ENCODE measurements at places on chromosomes 7 and 10.
A peak's percentile ranks its signal among the peaks of the same experiment; 100 is the strongest.

DNA sequence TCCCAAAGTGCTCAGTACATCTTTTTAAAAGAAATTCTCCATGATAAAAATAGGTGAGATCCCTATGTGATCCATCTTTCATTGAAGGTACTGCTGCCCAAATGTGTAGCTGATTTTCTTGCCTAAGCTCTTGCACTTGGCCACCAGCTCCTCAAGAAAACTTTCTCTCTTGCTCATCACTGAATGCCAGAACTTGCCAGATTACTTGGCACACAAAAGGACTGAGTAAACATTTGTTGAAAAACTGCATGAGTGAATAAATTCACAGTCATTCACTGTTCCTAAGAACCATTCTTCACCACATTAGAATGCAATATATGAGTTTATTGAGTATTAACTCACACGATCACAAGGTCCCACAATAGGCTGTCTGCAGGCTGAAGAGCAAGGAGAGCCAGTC, 99.9 kb downstream of the TRIL start:
- peak; percentile 73 for DNase-seq

DNA sequence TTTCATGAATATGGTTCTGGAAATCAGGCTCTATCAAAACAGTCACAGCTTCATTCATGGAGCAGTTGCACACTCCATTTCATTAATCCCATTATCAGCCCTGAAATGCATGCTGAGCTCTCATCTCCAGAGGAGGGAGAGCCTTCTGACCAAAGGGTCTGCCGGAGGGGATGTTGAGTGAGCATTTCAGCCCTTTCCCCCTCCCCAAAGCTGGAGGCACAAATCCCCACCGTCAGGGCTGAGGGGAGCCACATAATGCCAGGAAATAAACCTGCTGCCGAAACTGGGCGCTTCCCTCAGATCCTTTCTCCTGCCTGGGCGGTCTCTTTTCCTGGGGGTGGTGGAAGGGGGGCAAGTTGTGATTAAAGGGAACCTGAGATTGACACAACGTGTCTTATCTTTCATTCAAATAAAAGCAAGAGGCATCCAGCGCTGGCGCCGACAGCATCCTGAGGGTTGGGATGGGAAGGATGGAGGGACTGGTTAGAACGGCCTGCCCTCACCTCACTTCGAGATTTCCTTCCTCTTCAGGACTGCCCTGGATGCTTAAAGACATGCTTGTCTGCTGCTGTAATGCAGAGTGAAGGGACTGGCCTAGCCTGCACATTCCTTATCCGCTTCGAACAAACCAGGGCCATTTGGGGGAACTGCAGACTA, 71.6 kb downstream of the TLL2 start:
- no peak for DNase-seq

GRCh38 chr7:12119620-12120303, 91.3 kb upstream of the TMEM106B start:
- no peak for DNase-seq

- peak; percentile 72 for DNase-seq
Observed at GRCh38 chr10:34723750-34724149, 91.3 kb downstream of the PARD3 start.

GRCh38 chr10:121668314-121669027, 70.2 kb upstream of the FGFR2 start:
- DNase-seq, result peak; percentile 32

GRCh38 chr7:147044941-147045340, 928.3 kb downstream of the CNTNAP2 start:
- DNase-seq, result no peak

GRCh38 chr7:92997152-92997551, 120.6 kb downstream of the SAMD9 start:
- no peak for DNase-seq

DNA sequence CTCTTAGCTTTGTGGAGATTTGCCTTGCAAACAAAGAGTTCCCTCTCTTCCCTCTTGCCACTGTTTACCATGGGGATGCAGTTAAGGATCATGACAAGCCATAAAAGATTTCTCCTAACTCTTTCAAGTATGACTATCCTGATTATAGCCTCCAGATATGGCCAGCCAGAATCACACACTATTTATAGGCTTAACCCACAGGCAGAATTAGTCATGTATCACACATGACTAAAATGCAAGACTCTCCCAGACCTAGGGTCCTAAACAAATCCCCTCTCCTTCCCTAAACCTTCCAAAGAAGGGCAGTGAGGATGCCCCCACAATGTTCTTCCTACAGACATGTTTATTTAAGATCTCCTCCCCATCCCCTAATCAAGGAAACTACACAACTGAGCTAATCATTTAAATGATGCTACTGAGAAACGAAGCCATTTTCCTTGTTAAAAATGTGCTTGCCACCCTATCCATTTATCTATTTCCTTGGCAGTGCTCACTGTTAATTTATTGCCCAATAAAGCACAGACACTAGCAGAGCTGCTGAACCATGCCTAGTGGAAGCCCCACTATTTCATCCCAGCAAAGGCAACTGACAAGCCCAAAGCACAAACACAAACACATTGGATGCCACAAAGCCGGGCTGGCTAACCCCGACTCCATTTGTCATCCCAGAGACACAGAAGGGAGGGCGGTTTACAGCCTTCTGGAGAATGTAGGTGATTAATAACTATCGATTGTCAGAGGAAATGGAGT, 363.4 kb downstream of the KCNMA1 start:
- peak; percentile 82 for DNase-seq

DNA sequence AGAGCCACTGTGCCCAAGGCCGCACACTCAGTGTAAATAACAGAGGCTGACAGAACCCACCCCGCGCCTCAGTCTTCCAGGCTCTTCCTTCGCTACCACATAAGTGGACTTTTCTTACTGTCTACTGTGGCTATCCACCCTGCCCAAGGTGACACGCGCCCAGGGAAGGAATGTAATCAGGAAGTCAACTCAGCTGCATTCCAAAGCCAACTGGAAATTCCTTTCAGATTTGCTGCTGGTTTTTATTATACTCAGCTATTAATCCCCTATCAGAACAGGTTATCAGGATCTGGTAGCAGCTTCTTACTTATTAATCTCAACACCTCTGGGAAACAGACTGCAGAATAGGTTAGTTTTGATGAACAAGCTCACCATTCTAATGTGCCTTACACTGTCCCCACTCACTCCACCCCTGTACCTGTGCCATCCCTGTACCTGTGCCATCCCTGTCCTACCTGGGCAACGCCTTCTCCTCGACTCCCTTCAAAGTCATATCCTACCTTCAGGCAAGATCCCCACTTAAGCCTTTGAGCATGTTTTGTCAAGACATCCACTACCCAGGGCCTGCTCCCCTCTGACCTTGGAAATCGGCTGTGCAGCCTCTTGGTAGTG, 90.7 kb downstream of the NHLRC2 start:
- DNase-seq, result peak; percentile 85

GRCh38 chr10:28975891-28976531, 298.7 kb downstream of the BAMBI start:
- peak; percentile 56 for DNase-seq

DNA sequence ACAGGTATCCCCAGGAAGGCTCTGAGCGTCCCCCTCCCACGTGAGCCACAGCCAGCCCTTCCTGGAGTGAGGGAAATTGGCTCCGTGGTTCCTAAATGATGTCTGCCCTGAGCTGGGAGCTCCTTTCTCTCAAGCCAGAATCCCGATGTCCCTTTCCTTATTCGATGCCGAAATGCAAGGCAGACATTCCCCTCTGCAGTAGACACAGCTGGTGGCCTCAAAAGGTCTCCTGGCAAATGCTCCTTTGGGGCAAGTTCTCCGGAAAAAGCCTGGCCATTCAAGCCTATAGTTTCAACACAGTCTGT, 98.9 kb downstream of the HIP1 start:
- DNase-seq, result no peak

- DNase-seq, result peak; percentile 31
Observed at GRCh38 chr10:48885376-48885775, 54.3 kb downstream of the LRRC18 start.

DNA sequence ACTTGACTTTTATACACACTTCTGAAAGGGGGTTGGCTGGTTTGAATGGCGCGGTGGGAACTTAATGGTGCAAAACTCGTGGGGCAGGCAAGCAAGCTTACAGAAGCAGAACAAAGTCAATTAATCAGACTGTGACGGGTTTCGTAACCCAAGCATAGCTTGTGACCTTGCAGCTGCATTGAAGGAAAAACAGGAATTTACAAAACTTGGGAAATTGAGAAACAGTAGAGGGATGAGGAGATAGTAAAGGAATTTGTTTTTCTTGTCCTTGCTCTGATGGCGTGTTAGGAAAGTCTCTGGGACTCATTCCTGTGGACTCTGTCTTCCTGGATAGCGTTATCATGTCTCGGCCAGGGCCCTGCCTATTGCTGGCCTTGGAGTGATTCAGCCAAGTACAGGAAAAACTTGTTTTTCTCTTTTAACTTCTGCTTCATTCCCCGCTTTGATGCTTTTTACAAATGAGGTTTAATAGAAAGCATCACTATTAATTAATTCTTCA, 220.0 kb upstream of the KCND2 start:
- DNase-seq, result peak; percentile 94

DNA sequence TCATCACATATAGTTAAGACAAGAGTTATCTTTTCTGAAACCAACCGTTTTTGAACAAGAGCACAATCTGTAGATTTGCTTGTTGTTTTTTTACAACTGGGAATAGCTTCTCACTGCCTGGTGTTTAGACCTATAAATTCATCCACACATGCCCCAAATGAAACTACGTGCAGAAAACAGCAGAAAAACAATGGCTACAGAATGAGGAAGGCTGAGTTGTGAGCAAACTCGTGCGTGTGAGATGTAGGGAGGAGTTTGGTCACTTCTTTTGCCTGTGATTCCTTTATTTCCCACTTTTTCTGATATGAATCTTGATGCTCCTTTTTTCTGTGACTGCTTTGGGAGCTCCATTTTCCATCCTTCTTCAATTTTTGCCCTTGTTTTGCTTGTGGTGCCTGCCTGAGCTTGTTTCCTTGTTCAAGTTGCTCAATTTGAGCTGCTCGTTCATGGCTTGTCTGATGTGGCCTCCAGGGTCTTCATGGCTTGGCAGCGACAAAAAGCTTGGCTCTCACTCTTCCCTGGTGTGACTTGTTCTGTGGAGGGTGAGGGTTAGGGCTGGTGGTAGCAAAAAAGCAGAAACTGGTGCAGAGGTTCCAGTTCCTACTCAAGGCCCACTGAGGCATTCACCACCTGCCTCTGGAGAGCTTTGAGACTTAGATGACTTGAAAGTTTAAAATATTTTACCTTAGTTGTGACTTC, 76.9 kb downstream of the ZNF365 start:
- no peak for DNase-seq

DNA sequence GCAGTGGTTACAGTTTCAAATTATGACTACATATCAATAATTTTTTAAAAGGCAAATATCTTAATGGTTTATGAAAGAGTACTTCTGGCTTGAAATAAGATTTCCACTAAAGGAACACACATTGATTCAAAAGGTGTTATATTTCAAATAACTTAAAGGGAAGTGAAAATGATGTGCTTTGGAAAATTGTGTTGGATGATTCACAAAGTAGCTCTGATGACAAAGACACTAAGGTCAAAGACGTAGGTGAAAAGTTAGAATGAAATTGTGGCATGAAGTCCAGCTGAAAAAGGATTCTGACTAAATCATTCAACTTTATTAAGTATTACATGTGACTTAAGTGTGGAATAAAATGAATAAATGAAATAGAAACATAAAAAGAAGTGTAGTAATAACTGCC, 20.8 kb upstream of the OR2A5 start:
- no peak for DNase-seq

DNA sequence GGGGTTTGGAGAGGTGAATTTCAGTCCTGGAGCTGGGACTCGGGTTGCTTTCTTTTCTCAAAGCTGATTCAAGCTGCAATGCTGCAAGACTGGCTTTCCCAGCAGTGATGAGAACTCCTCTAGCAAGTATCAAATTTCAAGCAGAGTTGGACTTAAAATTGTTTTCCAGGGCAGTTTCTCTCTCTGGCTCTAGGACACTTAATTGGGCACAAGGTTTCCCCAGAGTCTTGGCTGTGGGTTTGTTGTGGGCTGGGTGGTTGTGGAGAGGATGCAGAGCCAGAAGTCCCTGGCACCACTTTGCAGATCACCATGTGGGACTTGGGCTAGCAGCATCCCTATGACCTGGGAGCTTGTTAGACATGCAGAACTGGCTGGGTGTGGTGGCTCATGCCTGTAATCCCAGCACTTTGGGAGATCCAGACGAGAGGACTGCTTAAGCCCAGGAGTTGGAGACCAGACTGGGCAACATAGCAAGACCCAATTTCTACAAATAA, 16.8 kb downstream of the AKR1B15 start:
- DNase-seq, result no peak

DNA sequence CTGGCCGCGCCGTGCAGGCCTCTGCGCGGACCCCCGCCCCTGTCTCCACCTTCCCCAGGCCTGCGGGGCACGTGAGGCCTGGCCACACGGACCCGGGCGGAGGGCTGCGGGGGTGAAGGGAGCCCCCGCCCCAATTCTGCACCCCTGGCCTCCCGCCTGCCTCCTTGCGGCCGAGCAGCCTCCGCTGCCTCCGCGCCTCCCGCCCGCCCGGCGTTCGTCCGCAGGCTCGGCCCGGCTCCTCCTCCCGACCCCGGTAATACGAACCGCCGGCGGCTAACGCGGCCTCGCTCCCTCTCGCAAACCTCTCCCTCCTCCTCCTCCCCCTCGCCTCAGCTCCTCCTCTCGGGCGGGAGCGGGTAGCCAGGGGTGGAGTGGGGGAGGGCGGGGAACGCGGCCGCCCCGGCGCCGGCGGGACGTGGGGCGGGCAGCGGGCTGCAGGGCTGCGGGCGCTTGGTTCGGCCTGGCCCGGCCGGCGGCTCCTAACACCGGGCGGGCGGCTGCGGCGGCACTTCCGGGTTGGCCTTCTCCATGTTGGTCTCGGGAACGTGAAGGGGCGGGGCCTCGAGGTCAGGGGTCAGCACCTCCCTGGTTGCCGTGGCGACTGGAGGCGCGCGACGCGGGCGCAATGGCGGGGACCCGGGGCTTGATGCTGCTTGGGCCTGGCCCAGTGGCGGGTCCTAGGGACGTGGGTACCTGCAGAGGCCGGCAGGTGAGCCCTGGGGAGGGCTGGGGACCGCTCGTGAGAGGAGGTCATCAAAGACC, at the start of gene RAB11FIP2:
TSS of gene RAB11FIP2 (minus strand) at position 547 of the 762 bp plus-strand sequence. CDS start 778 bp downstream, outside the sequence.
- peak; percentile 94 for DNase-seq

DNA sequence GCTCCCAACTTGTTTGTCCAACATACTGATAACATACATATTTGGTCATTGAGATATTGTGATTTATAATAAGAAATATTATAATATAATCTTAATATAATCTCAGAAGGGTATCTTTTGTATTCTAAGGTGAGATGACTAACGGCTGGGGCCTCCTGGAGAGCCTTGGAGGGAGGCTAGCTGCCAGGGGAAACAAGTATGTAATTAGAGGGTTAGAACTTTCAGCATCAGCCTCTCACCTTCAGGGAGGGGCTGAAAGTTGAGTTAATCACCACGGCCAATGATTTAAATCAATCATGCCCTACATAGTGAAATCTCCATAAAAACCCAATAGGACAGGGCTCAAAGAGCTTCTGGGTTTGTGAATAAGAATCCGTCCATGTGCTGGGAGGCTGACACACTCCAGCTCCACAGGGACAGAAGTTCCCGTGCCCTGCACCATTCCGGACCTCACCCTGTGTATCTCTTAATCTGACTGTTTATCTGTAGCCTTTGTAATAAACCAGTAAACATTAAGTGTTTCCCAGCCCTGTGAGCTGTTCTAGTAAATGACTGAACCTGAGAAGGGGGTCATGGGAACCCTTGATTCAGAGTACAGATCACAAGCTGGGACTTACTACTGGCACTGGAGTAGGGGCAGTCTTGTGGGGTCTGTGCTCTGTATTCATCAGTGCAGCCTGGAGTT, 86.3 kb upstream of the STEAP1B start:
- DNase-seq, result peak; percentile 58

Measured in kidney tubule cell (primary cell).